ENCODE measurements at places on chromosomes 5 and 9. TPM values are rescaled to one million over a fixed set of nuclear protein-coding genes. Genes with fewer than 3 reads are reported as not detected.

- no peaks in the 10 kb centered on the region for H3K4me1 ChIP-seq
- DNase-seq = no peak
Observed at GRCh38 chr9:108345826-108346225, 510.0 kb downstream of the ACTL7B start.

TMEM171 gene
- 2.7 TPM for total RNA-seq

DNA sequence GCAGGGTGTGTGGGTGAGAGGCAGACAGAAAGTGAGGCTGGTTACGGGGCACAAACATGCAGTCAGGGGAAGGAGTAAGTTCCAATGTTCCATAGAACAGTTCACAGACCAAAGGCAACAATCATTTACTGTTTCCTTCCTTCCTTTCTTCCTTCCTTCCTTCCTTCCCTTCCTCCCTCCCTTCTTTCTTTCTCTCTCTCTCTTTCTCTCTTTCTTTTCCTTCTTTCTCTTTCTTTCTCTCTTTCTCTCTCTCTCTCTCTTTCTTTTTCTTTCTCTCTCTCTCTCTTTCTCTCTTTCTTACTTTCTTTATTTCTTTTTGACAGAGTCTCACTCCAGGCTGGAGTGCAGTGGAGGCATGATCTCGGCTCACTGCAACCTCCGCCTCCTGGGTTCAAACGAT lies 125.8 kb upstream of the LPCAT1 start:
- H3K27me3 ChIP-seq = no peaks in the 10 kb centered on the region
- H3K4me1 ChIP-seq = peaks cover 4% of the 10 kb centered on the region
- H3K36me3 ChIP-seq = no peaks in the 10 kb centered on the region
- H3K4me3 ChIP-seq = no peak overlapping the region
- DNase-seq = no peak

- no peaks in the 10 kb centered on the region for H3K4me1 ChIP-seq
- no peaks in the 10 kb centered on the region for H3K27me3 ChIP-seq
- no peak for DNase-seq
- no peaks in the 10 kb centered on the region for H3K36me3 ChIP-seq
- H3K27ac ChIP-seq = no peak overlapping the region
Observed at GRCh38 chr9:13806714-13807113, 507.2 kb downstream of the NFIB start.

DNA sequence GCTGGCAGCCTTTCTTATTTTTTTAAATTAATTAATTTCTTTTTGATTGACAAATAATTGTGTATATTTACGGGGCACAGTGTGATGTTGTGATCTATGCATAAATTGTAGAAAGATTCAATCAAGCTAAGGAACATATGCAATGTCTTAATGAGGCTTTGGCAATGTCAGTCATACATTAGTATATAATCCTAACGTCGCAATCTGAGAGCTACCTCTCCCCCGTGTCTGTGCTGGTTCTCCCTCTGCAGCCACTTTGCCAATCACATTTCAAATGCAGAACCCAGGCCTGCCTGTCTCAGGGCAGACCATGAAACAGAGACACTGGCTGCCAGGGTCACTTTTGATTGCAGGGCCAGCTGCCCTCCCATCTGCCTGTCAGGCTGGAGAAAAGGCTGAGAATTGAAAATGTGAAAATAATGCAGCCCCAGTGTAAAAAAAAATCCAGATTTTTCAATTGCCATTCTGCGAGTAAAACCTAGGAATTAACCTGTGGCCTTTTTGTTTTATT lies 56.3 kb downstream of the SLC24A2 start:
- no peak for DNase-seq
- H3K27me3 ChIP-seq = no peaks in the 10 kb centered on the region
- H3K27ac ChIP-seq = no peak overlapping the region
- no peaks in the 10 kb centered on the region for H3K4me1 ChIP-seq
- H3K4me3 ChIP-seq = no peak overlapping the region
- no peaks in the 10 kb centered on the region for H3K36me3 ChIP-seq

EIF4E1B gene
- 2.4 TPM for total RNA-seq

SLC6A18 gene
- total RNA-seq = not detected

FTMT gene
- total RNA-seq = 18.1 TPM

DNA sequence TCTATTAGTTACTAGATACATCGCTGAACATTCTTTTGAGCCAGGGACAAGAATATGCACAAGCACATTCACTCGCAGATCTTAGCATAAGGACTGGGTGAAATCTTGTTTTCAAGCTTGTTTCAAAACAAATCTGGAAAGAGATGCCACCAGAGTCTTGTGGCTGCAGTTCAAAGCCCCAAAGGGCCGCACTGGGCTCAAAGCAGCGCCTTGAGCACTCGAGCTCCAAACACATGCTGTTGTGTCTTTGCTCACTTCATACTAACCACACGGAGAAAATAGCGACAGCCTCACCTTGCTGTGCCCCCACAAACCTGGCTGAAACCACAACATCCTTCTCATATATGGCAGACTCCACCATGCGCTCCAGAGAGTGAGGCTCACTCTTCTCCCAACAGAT lies 34.2 kb upstream of the IL7R start:
- no peak overlapping the region for H3K4me3 ChIP-seq
- no peaks in the 10 kb centered on the region for H3K27me3 ChIP-seq
- no peaks in the 10 kb centered on the region for H3K4me1 ChIP-seq
- DNase-seq = no peak

TXNDC8 gene
- 3.5 TPM for total RNA-seq

- no peaks in the 10 kb centered on the region for H3K27me3 ChIP-seq
- no peak for DNase-seq
- H3K4me3 ChIP-seq = no peak overlapping the region
- no peaks in the 10 kb centered on the region for H3K4me1 ChIP-seq
- no peaks in the 10 kb centered on the region for H3K36me3 ChIP-seq
- H3K27ac ChIP-seq = no peak overlapping the region
Observed at GRCh38 chr5:91027405-91028139, 355.5 kb downstream of the ARRDC3 start.
